SK-N-SH (cell line): ENCODE measurements at places on chromosomes 7 and 10. TPM values are rescaled to one million over a fixed set of nuclear protein-coding genes. Genes with fewer than 3 reads are reported as not detected.

CALN1 gene
- not detected in 2 replicates for polyA plus RNA-seq

DNA sequence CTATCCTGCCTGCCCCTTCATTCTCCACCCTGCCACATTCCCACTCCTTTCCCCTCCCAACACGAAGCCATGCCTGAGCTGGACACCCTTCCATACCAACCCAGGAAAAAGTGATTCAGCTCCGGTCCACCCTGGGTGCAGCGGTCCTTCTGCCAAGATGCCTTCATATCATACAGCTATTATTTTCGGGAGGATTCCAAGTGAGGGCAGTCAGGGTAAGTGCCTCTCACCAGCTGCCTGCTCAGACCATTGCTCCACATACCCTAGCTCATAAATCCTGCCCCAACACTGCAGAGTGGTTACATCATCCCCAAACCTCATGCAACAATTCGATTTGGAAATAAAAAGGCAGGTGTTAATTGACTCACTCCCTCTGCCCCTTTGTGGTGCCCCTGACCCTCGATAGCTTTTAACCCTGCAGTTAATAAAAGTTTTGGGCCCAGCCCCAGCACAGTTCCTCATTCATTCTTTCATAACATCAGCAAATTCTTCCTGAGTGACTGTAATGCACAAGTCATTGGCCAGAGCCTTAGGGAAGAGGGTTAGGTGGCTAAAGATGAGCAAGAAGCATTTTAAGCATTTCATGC, 42.6 kb downstream of the ZNF503 start:
- no peak for DNase-seq

DNA sequence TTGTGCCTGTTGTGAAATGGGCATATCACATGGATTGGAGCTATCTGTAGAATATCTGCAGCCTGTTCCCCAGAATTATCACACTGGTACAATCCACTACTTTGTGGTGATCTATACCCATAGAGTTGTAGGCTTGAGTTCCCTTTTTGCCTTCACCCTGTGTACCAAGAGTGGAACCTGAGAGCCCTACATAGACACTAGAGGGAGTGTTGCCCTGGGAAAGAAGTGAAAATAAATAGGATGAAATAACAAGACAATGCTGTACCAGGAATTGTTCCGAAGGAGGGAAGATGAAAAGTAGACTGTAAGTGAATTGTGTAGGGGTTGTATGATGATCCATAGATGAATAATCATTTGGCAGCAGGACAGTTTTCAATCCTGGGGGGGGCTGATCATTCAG, 9.0 kb downstream of the SORCS3 start:
- peak; percentile 30 for DNase-seq

- no peak for DNase-seq
Measured at GRCh38 chr7:135673360-135673706, 11.0 kb downstream of the STMP1 start.

DNA sequence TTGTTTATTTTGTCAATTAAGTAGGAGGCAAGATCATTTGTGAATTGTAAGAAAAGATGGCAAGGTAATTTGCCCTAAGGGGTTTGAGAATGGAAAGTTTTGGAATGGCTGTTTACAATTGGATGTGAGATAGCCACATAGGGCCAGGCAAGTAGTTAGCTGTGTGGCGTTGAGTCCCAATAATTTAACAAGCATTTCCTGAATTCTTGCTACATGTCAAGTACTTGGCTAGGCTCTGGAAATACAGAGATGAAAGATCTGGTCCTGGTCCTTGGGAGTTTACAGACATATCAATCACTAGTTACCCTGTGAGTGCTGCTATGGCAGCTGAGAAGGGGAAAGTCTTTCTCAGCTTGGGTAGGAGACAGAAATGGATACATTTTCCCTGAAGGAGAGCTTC, 401.6 kb downstream of the SUGCT start:
- DNase-seq, result no peak

DNA sequence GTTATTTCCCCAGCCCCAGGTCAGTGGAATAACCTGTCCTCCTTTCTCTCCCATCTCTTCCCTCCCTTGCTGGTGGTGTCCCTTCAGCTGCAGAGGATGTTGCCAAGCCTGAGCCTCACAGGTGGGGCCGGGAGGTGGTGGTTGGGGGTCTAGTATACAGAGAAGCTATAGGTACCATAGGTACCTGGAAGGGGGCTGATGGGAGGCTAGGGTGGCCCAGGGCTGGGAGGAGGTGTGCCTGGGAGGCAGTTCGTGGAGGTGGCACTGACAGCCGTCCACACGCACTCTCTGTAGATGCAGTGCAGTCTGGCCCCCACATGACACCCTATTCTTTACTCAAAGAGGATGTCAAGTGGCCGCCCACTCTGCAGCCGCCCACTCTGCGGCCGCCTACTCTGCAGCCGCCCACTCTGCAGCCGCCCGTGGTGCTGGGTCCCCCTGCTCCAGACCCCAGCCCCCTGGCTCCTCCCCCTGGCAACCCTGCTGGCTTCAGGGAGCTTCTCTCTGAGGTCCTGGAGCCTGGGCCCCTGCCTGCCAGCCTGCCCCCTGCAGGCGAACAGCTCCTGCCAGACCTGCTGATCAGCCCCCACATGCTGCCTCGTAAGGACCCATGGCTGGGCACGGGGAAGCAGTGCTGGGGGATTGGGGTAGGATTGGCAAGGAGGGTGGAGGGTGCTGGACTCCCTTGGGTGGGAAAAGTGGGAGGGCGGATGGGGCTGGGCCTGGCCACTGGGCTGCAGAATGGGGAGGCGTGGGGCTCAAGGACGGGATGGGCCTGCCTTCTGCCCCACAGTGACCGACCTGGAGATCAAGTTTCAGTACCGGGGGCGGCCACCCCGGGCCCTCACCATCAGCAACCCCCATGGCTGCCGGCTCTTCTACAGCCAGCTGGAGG, 9.5 kb downstream of the IRF5 start:
- peak; percentile 43 for DNase-seq

- DNase-seq, result peak; percentile 75
Measured at GRCh38 chr10:70512149-70512639, 33.6 kb downstream of the PALD1 start.

DNA sequence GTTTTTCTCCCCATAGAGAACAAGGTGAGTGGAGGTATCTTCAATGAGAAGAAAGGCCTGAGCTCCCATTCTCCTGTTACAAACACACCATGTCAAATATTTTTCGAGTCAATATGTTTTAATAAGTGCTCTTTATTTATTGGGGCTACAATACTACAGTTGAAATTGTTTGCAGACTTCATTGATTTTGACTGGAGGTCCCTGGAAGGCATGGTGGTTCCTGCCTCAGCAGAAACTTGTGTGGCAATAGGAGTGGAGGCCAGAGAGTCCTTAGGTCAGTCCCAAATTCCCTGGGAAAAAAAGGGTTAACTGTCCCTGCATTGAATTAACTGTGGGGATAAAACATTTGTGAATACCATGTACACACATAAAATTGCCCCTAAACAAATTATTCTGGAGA, 22.7 kb downstream of the KLF6 start:
- DNase-seq, result no peak

DNA sequence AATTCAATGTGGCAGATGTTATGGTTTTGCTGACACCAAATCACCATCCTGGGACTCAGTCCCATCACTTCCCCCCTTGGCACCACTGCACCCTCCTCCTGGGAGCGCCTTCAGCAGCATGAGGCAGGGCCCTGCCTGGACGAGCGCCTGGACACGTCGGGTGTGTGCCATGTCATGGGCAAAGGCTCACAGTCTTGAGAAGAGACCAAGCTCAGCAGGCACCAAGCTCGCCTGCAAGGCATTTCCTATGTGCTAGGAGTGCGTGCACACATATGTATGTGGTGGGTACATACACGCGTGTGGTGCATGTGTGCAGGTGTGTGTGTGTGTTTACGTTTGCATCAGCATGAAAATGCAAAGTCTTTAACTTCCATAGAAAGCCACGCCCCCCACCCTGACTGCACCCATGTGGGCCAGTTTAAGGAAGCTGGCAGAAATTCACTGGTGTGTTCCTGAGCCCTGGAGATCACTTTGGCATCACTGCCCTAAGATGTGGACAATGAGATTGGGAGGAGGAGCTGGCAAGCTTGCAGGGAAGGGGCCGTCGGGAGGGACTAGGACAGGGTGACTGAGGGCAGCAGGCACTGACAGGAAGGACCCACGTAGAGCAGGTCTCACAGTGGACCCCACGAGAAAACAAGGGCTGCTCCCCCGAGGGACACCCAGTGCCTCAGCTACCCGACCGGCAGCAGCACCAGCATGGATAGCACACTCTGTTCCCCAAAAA, 169.9 kb upstream of the PPP2R2D start:
- DNase-seq, result peak; percentile 6
